ENCODE measurements at places on chromosomes 1 and 21. TPM values are rescaled to one million over a fixed set of nuclear protein-coding genes. Genes with fewer than 3 reads are reported as not detected.

- DNase-seq = no peak
Measured at GRCh38 chr1:109252893-109253802, 3.8 kb downstream of the CELSR2 start.

- DNase-seq = no peak
Measured at GRCh38 chr1:150093805-150094204, 26.2 kb downstream of the VPS45 start.

The DNAJC6 gene
- total RNA-seq = 7.1 TPM

The VASH2 gene
- total RNA-seq = 15.8 TPM

- no peak for DNase-seq
Measured at GRCh38 chr1:183148599-183148998, 37.5 kb upstream of the LAMC2 start.

The SPATA46 gene
- not detected for total RNA-seq

DNA sequence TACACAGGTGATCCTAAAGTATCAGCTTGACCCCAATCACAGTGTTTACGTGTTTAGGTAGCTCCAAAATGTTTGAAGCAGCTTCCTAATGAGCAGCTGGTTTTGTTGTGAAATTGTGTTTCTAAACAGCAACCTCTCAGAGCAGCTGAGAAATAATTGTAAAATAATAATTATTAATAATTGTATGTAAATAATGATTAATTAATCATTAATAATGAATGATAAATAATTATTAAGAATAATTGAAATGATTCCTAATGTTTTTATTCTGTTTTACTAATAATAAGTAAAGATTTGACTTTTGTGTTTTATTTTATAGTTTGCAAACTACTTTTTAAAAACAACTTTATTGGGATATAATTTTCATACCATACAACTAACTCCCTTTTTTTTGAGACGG, 182.2 kb downstream of the URB2 start:
- no peak for DNase-seq

- DNase-seq = no peak
Measured at GRCh38 chr1:77068013-77068412, 151.2 kb downstream of the PIGK start.

- DNase-seq = no peak
Measured at GRCh38 chr1:201436393-201436792, 14.9 kb upstream of the TNNI1 start.

GRCh38 chr1:226366290-226366689, 41.6 kb downstream of the PARP1 start:
- DNase-seq = no peak

The LAD1 gene
- 35.3 TPM for total RNA-seq

DNA sequence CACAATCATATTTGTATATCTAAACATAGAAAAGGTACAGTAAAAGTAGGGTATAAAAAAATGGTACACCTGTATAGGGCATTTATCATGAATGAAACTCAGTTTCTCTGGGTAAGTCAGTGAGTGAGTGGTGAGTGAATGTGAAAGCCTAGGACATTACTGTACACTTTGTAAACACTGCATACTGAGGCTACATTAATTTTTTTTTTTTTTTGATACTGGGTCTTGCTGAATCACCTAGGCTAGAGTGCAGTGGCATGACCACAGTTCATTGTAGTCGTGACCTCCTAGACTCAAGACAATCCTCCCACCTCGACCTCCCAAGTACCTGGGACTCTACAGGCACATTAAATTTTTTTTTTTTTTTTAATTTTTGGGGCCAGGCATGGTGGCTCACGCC, 27.8 kb downstream of the FBXO28 start:
- DNase-seq = no peak

DNA sequence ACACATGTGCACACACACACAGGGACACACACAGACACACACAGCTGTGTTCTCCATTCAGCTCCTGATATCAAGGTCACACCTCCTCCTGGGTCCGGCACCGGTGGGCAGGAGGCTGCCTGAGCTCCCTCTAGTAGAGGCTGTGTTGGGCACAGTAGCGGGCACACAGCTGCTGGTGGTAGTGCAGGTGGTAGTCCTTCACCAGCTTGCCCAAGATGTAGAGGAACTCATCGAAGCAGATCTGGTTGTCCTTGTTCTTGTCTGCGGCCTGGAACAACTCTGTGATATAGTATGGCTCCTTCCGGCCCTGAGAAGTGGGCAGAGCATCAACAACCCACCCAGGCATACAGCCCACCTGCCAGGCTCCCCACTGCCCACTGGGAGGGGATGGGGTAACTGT, 5.6 kb upstream of the S100A8 start:
- no peak for DNase-seq

- DNase-seq = no peak
Measured at GRCh38 chr1:245483247-245483646, 328.5 kb downstream of the KIF26B start.

DNA sequence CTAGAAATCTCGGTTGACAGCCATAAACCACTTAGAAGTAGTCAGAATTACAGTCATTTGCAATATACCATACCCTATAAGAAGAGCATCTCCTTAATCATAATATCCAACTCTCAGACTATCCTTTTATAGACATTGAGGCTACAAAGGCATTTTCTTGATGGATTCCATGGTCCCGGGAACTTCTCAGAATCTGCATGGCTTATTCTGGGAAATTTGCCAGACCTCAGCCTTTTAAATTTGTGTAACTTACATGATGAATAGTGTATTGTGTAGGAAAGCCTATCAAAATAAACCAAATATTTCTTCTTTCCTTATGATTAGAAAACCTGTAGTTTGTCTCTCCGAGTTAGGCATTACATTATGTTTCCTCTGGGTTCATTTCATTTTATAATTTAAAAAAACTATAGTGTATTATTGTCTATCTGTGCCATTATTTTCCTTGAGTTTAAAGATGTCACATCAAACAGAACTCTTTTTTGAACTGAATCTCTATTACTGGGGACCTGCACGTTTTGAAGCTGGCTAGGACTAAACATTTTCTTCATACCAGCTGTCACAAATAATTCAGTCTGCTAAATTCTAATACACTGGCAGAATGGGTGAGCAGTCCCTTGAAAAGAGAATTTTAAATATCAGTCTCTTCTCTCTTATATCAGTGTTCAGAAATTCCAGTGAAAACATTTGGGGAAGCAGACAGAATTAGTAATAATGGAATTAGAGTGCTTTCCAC, 102.9 kb downstream of the GABPA start:
- no peak for DNase-seq

The GUCA2A gene
- total RNA-seq = not detected

DNA sequence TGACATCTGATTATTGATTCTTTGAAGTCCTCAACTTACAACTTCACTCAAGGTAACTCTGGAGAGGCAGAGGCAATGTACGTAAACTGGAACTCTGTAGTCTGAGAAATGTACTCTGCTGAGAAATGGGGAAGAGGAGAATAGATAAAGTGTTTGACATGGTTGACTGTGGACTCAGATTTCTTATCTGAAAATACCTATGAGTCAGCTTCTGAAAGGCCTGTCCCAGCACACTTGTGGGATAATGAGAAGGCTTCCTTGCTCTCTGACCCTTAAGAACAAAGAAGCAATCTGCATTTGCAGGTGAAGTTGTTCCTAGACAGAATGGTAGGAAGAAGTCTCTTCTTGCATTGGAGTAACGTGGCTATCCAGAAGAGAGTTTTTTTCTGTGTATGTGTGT, 1573.5 kb downstream of the BRINP3 start:
- DNase-seq = no peak

DNA sequence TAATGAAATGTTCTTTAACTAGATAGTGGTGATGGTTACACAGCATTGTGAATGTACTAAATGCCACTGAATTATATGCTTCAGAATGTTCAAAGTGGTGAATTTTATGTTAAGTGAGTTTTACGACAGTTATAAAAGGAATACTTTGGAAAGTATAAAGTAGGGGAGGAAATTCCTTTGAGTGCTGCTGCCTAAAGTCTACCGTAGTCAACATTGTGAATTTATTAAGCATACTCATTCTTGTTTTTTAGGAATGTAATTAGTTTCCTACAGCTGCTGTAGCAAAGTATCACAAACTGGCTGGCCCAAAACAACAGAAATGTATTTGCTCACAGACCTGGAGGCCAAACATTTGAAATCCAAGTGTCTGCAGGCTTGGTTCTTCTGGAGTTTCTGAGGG, 73.0 kb downstream of the SWT1 start:
- no peak for DNase-seq

The ANKRD35 gene
- 0.31 TPM for total RNA-seq

- DNase-seq = no peak
Measured at GRCh38 chr1:113660088-113660487, 99.2 kb downstream of the PHTF1 start.

DNA sequence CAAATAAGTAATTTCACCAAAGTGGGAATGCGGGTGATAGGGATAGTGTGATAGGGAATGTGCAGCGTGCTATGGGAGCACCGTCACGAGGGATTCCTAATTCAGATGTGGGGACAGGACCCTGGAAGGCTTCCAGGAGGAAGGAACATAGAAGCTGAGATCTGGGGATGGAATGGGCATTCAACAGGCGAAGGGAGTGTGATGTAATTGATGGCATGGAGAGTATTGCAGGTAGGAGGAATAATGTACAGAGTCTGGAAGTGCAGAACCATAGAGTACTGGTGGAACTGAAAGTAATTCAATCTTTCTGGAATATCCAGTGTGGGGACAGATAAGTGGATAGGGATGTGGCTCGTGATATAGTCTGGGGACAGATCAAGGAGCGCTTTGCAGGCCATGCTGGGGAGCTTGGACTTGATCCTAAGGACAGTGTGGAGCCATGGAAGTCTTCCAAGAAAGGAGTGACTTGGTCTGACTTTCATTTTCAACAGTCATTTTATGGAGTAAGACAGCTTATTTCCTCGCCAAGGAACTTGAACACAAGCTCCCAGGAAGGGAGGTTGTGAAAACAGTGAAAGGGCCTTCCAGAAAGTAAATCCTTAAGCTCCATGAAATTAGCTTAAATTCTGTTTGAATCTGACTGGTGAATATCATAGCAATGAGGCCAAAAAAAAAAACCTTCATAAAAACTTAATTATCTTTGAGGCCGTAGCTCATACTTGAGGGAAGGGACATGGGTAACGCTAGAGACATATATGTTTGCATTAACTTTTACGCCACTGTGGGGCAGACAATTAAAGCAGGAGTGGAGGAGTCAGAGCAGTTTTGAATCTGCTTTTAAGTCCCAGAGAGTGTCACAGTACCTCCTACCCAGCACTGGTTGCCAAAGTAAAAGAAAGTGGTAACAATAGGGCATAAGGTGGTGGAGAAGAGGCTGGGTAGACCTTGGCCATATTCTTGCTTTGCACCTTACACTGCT, 55.8 kb downstream of the ROR1 start:
- DNase-seq = no peak

DNA sequence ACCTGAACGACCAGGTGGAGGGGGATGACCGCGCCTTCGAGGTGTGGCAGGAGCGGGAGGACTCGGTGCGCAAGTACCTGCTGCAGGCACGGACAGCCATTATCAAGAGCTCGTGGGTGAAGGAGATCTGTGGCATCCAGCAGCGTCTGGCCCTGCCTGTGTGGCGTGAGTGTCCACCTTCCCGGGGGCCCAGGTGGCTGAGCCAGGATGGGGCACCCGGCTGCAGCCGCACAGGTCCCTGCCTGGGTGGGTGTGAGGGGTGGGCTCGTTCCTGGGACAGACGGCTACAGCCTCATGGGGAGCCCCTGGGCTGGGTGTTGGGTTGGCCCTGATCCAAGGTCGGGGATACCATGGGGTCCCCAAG, 65.2 kb downstream of the TRIM11 start:
- DNase-seq = no peak

GRCh38 chr1:29830916-29831315, 594.6 kb downstream of the PTPRU start:
- no peak for DNase-seq

DNA sequence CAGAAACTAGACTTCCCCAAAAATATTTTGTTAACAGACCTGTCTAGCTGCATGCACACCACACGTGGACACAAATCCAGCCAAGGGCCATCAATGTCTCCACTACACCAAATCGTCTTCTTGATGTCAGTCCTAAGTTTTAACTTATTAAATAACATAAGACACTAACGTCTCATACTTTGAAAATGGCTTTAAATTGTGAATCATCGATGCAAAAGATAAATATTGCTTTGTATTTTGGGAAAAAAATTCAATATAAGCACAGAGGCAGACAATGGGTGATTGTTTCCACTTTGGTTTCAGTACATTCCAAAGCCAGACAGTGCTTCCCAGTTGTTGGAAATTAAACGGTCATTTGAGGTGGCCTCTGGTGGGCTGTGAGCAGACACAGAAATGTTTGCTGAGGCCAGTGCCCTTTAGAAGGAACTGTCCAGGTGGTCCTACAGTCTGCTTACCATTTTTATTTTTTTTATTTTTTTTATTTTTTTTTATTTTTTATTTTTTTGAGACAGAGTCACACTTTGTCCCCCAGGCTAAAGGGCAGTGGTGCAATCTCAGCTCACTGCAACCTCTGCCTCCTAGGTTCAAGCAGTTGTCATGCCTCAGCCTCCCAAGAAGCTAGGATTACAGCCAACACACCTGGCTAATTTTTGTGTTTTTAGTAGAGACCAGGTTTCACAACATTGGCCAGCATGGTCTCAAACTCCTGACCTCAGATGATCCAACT, 1.8 kb upstream of the KIAA2013 start:
- DNase-seq = no peak

DNA sequence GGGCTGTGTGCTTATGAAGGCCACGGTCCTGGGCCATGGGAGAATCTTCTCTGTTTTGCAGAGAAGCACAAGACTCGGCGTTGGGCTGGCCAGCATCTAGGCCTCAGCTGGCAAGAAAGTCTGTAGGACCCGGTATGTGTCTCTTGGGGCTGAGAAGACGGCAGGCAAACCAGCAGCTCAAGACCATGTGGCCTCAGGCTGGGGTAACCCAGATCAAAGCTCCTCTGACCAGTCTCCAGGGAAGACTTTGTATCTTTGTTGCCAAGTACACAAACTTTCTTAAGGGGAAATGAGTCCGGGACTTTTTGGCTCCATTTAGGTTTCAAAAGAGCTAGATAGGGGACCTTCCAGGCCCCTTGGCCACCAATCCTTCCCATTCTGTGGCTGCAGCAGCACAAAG, 60.1 kb downstream of the PTP4A2 start:
- DNase-seq = no peak

GRCh38 chr1:18950401-18951026, 6.0 kb downstream of the IFFO2 start:
- DNase-seq = no peak

- DNase-seq = no peak
Measured at GRCh38 chr1:246170574-246171261, 336.4 kb downstream of the SMYD3 start.

GRCh38 chr1:80417671-80418070, 1383.1 kb upstream of the ADGRL2 start:
- DNase-seq = no peak

The RIPPLY3 gene
- 18.9 TPM for total RNA-seq

The SLC41A1 gene
- total RNA-seq = 18.7 TPM

The LMOD1 gene
- 0.62 TPM for total RNA-seq
